Stomach (tissue), 19 donors: ENCODE measurements at places on chromosomes 4 and X. TPM values are rescaled to one million over a fixed set of nuclear protein-coding genes. Genes with fewer than 3 reads are reported as not detected.
A peak's percentile ranks its signal among the peaks of the same experiment; 100 is the strongest.

DNA sequence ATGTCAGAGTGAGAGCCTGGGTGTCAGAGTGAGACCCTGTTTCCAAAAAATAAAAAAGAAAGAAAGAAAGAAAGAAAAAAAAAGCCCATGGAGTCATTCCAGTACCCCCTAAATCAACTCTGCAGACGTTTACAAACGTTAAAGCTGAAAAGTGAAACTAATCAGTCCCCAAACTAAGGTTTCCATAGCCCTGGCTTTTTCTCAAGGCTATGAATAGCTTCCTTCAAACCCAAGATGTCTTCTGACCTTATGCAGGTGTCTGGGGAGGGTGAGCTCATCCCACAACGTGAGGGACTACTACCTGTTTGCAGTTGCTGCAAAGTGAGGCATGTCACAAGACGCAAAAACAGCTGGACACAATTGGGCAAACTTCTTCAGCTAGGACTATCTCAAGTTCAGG, 144.0 kb downstream of the SH3KBP1 start:
- no peaks in the 10 kb centered on the region for H3K36me3 ChIP-seq
- H3K27ac ChIP-seq, result no peak overlapping the region
- H3K4me3 ChIP-seq, result no peak overlapping the region
- no peak for DNase-seq
- no peaks in the 10 kb centered on the region for H3K27me3 ChIP-seq
- no peaks in the 10 kb centered on the region for H3K4me1 ChIP-seq

DNA sequence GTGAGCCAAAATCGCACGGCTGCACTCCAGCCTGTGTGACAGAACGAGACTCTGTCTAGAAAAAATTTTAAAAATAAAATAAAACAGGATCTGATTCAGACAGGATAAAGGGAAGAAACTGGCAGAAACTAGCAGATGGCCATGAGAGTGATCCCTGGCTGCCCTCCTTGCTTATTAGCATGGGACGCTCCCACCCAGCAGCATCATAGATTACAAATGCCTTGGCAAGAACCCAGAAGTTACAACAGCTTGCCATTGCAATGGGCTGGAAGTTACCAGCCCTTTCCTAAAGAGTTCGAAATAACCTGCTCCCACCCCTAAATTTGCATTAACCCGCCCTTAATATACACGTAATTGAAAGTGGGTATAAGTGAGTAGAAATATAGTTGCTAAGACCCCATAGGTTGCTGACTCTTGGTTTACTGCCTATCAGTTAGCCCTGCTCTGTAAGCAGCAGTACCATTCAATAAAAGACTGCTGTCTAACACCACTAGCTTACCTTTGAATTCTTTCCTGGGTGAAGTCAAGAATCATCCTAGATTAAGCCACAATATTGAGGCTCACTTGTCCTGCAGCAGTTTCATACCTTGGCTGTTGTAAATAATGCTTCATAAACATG, 9.1 kb upstream of the XAGE2 start:
- DNase-seq, result peak; percentile 22
- no peak overlapping the region for H3K4me3 ChIP-seq
- H3K27me3 ChIP-seq, result no peaks in the 10 kb centered on the region
- H3K27ac ChIP-seq, result no peak overlapping the region
- no peaks in the 10 kb centered on the region for H3K4me1 ChIP-seq

- no peak overlapping the region for H3K4me3 ChIP-seq
- no peak for DNase-seq
- H3K27me3 ChIP-seq, result no peaks in the 10 kb centered on the region
- no peak overlapping the region for H3K27ac ChIP-seq
- H3K36me3 ChIP-seq, result no peaks in the 10 kb centered on the region
Observed at GRCh38 chrX:16476692-16477091, 173.3 kb upstream of the S100G start.

- no peak for DNase-seq
- no peak overlapping the region for H3K4me3 ChIP-seq
- H3K27me3 ChIP-seq, result no peaks in the 10 kb centered on the region
Observed at GRCh38 chr4:182533964-182534363, 290.8 kb downstream of the TENM3 start.

DNA sequence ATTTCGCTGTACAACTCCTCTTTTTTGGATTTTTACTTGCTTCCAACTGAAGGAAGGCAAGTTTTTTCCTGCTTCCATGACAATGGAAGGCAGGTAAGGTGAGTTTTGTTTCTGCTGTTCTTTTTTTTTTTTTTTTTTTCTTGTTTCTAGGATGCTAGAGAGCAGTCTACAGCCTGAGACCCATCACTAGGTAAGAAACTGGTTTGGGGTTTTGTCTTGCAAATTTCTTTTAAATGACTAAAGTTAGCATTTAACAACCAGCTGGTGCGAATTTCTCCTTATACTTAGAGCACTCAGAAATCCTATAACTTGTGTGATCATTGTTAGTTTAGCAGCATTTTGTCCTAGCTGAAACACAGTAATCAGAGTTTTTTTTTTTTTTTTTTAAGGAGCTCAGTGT, 378.4 kb upstream of the CNKSR2 start:
- H3K4me3 ChIP-seq, result no peak overlapping the region
- H3K4me1 ChIP-seq, result no peaks in the 10 kb centered on the region
- no peak for DNase-seq
- H3K27me3 ChIP-seq, result no peaks in the 10 kb centered on the region
- H3K27ac ChIP-seq, result no peak overlapping the region
- no peaks in the 10 kb centered on the region for H3K36me3 ChIP-seq

CNKSR2 gene
- total RNA-seq, result 0.58 TPM

IGSF1 gene
- 1.7 TPM for total RNA-seq
